ENCODE measurements at places on chromosomes 3 and 15.

DNA sequence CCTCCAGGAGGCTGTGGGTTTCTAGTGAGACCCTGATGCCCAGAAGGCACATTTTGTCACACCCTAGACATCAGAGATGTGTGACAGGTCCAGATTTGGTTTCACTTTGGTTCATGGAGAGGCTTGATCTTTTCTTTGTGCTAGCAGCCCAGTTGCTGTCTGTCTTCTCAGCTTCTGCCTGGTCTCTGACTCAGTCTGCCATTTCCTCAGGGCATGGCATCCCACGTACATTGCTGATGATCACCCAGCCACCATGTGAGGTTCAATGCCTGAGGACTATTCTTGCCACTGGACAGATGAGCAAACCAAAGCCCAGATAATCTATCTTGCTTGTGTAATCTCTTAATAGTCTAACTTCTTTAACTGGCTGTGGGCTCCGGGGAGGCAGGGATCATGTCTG is 144.9 kb upstream of the MRPS22 start:
- no peak for DNase-seq

- DNase-seq, result no peak
Measured at GRCh38 chr3:103137830-103138229, 703.0 kb downstream of the ZPLD1 start.

DNA sequence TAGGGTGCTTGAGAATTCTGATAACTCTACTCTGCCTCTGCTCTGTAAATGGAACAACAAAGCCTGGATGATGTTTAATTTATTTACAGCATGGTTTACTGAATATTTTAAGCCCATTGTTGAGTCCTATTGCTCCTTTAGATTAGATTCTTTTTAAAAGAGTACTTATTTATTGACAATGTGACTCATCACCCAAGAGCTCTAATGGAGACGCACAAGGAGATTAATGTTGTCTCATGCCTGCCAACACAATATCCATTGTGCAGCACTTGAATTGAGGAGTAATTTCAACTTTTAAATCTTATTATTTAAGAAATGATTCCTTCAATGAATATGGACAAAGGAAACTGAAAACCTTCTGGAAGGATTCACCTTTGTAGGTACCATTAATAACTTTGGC is 691.4 kb downstream of the ZBBX start:
- DNase-seq, result no peak

DNA sequence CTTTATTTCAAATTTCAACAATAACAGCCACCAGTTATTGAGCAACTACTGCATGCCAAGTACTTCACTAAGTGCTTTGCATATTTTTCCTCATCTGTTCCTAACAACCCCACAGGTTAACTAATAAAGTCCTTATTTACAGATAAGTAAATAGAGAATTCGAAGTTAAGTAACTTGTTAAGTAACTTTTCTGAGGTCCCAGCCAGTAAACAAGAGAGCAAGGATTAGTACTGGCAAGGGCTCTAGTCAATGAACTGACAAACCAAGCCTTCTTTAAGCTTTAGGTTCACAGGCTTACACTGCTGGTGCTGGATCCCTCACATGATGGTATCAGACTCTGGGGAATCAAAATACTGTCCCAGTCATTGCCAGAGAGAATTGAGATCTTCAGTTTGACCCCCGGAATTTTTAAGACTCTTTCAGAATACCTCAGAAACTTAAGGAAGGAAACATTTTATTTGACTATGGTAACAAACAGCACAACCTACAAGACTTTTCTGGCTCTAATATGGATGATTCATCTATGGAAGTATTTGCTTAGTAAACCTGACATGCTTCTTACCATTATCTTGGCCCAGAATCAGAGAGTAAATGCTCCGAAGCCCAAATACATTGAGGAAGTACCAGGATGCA is 16.5 kb downstream of the EMC3 start:
- no peak for DNase-seq

DNA sequence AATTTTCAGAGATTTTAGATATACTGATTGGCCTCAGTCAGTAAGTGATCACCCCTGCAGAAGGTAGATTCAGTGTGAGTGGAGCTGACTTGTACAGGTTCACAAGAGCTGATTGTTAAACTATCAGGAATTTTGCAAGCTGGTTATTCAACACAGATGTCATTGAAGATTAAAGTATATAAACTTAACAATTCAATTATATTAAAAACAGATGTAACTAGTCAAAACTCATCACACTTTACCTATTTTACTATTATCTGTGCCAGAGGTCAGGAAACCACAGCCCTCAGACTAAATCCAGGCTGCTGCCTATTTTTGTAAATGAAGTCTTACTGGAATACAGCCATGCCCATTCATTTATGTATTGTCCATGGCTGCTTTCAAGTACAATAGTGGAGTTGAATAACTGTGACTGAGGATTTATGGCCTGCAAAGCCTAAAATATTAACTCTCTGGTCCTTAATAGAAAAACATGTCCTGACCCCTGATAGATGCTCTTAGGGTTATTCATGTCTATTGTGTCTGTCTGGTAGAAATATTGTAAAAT is 429.3 kb upstream of the PDZRN3 start:
- no peak for DNase-seq

DNA sequence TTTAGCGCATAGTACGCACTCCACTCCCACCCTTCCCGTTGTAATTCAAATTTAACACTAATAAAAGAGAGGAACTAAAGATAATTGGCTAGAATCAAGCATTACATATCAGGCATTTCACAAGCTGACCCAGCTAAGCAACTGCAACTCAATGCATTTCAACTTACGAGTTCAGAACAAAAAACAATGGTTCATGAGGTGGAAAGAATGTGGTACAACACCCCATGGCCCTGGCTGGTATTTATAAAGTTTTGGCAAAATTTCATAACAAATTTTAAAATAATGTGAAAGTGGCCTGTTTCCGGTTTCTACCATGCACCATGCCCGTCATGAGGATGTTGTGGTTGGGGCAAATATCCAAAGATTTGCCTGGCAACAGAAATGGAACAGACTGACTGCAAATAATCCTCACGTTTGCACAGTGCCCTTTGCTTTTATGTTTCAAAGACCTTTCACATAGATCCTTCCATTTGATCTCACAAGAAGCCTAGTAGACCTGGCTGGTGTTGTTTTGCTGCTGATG is 455.3 kb upstream of the NR2F2 start:
- no peak for DNase-seq

DNA sequence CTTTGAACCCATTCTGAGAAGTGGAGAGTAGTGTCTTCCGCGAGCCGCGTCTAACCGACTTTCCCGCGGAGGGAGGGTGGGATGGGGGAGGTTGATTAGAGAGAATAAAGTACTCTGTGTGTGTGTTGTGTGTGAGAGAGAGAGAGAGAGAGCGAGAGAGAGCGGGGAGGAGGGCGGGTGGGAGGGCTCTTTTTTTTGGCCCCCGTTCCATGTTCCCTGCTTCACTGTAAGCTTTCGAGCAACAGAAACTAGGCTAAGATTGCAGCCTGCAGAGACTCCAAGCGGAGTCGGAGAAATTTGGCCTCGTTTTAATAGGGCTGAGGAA is 1.6 kb upstream of the MEIS2 start:
- no peak for DNase-seq

DNA sequence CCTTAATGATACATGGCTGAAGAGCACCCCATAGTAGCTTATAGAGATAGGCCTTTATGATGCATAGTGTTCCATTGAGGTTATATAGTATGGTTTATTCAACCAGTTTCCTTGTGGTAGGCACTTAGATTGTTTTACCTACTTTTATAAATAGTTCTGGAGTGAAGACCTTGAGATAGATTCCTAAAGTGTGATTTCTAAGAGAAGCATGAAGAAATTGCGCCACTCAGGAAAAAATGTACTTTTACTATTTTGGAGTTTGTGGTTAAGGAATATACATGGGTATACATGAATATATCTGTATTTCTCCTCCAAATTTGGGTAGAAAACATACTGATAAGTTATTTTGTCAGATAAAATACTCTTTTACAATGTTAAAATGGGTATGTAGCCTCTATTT is 70.5 kb downstream of the CHD2 start:
- no peak for DNase-seq

DNA sequence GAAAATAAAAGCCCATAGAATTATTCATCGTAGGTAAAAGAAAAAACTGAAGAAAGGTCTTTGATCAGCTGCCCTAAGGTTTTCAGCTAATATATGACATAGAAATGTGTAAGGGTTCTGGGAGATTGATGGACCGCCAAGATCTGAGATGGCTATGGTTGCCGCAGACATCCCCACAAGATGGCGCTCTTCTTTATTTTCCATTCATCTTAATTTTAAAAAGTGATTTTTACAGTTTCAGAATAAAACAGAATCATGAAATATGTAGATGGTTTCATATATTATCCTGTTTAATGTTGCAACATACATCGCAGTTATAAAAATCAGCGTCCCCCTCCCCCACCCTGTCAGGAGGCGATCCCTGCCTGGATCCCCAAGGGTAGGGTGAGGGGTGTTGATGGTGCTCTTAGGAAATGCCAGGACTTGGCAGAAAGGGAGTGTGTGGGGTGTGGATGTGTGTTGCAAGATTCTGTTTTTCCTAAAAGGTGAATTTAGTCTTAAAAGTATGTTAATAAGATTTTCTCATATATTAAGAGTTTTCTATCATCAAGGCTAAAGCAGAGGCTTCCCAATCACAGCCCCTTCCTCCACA is 68.8 kb downstream of the ANXA2 start:
- no peak for DNase-seq

DNA sequence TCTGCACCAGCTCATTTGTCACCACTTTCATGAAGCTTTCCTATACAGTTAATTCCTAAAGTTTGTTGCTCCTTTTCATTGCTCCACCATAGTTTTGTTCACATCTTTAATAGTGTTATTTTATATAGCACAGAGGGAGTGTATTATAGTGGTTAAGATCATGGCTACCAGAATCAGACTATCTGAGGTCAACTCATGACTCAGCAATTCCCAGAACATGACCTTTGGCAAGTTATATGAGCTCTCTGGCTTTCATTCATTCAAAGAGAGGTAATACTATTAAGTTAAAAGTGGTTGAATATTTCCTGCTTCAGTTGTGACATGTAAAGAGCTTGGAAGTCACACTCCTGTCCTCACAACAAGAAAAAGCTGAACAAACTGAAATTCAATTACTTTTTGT is 1073.5 kb downstream of the NAALADL2 start:
- peak; percentile 14 for DNase-seq

GRCh38 chr3:17775073-17775472 is 32.6 kb upstream of the TBC1D5 start:
- DNase-seq, result no peak

DNA sequence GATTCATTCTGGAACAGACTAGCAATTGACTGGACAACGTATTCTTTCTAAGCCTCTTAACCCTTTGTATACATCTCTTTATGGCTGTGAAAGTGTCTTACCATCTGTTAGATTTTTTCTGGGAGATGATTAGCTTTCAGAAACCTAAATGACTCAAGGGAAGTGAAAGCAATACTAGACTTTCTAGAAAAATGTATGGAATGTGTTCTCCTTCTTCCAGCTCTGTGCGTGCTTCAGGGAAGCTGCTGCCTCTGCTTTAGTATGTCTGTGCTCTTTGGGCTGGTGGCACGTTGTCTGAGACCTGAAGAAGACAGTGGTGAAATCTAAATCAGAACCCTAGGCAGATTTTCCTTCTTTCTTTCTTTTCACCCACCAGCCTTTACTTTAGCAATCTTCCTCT is 89.5 kb downstream of the ITPR1 start:
- peak; percentile 8 for DNase-seq

DNA sequence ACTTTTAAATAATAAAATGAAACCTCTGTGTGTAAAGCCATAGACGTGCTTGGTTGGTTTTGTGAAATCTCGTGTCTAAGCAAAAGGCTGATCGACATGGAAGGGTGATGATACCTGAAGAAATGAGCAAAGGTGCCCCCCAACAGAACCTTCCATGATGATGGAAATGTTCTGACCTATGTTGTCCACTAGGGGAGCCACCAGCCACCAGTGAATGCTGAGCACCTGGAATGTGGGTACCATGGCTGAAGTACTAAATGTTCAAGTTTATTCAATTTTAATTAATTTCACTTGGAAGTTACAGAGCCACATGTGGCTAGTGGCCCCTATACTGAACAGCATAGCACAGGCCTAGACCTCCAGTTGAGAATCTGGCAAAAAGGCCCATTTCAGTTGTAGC is 158.8 kb downstream of the POLR2M start:
- DNase-seq, result no peak

DNA sequence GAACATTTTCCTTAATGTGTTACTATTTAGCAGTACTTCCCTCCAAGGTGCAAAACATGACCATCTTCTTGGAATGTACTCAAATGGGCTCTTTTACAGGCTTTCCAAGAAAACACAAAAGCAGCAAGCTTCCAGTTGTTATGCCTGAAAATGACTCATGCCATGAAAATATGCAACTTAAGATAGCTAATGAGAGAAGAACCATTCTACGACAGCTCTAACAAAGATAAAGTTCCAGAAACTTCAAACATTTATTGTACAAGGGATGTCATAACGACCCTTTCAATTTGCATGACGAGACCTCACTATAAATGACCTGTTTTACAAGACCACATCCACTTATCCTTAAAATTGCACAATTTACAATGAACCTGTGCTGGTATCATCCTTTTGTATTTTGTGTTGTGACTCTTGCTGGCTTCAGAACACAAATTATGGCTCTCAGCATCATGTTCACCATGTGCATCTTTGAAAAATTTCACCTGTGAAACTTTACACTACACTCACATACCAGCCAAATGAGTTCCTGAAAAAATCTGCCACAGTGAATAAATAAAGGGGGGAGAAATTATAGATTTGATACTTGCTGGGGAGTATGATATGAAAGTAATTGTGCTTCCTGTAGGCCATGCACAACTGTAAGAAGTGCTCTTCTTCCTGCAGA is 433.7 kb downstream of the MAGI1 start:
- no peak for DNase-seq

DNA sequence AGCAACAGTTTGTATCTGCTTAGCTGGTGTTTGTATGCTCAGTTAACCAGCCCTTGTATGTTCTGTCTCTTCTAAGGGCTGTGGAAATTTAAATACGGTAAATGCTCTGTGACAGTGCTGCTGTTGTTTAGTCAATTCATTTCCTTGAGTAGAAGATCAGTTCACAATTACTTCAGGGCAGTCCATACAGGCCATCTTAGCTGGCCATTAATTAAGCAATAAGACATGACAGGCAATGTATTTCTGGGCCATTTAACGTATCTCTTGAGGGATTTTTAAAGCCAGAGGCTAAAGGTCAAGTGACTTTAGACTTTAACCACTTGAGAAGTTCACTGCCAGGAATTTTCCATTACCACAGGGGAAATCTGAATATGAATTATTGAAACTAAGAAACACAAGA is 351.8 kb downstream of the ZIC1 start:
- no peak for DNase-seq

GRCh38 chr15:60534546-60534945 is 55.6 kb upstream of the ICE2 start:
- DNase-seq, result no peak

- DNase-seq, result no peak
Measured at GRCh38 chr3:38141173-38141951, 2.9 kb downstream of the MYD88 start.

DNA sequence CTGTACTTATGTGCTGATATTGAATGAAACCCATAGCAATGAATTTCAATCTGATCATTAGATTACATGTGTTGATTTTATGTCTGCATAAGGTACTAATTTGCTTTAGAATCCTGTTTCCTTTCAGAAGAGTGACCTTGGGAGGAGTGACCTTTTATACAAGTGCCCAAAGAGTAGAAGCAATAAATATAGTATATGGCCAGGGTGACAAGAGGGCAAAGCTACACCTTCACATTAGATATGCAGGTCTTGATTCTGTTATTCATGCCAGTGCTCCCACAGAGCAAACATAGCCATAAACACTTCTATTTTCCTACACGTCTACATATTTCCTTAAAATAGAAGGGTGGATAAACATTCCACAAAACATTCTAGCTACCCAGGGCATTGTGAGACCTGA is 158.2 kb upstream of the RAP2B start:
- no peak for DNase-seq

Data from skeletal muscle cell (primary cell).